Airway epithelial cell (primary cell): ENCODE measurements at places on chromosomes 6 and 20. TPM values are rescaled to one million over a fixed set of nuclear protein-coding genes. Genes with fewer than 3 reads are reported as not detected.

Gene XRN2
- 53.7 and 63.8 TPM in 2 replicates for total RNA-seq

Gene CYP21A2
- 0.28 TPM in 1 of 2 replicates, not detected in the other for total RNA-seq

Gene MCUR1
- 8.7 and 14.2 TPM in 2 replicates for total RNA-seq

Gene LY6G6C
- total RNA-seq = 1.5 and 3.7 TPM in 2 replicates

Gene TRIM31
- total RNA-seq = 0.05 TPM in 1 of 2 replicates, not detected in the other

Gene MTRF1L
- 7.6 and 8.7 TPM in 2 replicates for total RNA-seq

Gene SNX3
- 106 and 107 TPM in 2 replicates for total RNA-seq

Gene MOXD1
- total RNA-seq = 0.88 and 1.6 TPM in 2 replicates

Gene ZKSCAN3
- total RNA-seq = 2.2 and 3.7 TPM in 2 replicates

Gene GTF3C6
- total RNA-seq = 38.6 and 39.3 TPM in 2 replicates

Gene SLA2
- total RNA-seq = not detected in 2 replicates

Gene RGS19
- 21.4 and 22.6 TPM in 2 replicates for total RNA-seq

Gene ADTRP
- 1.3 and 1.8 TPM in 2 replicates for total RNA-seq

Gene RAB23
- total RNA-seq = 6.0 and 9.9 TPM in 2 replicates

Gene LHFPL5
- total RNA-seq = 0.21 TPM in 1 of 2 replicates, not detected in the other

Gene CCM2L
- not detected in 2 replicates for total RNA-seq

Gene TBC1D32
- total RNA-seq = 4.6 and 12.6 TPM in 2 replicates

Gene CNR1
- total RNA-seq = not detected in 2 replicates

Gene DAAM2
- total RNA-seq = under 0.01 and 1.9 TPM in 2 replicates

Gene RBPJL
- not detected in 2 replicates for total RNA-seq

Gene UBE2V1
- 61.0 and 96.8 TPM in 2 replicates for total RNA-seq

Gene TBXT
- not detected in 2 replicates for total RNA-seq

Gene CCND3
- 75.5 and 99.1 TPM in 2 replicates for total RNA-seq

Gene CLPSL2
- total RNA-seq = 5.1 TPM in 1 of 2 replicates, not detected in the other

Gene MDFI
- 270 and 324 TPM in 2 replicates for total RNA-seq

Gene BPIFB2
- total RNA-seq = not detected in 2 replicates

Gene PABPC1L
- total RNA-seq = 2.1 and 5.9 TPM in 2 replicates

Gene FAM50B
- 3.3 and 5.6 TPM in 2 replicates for total RNA-seq

Gene RAET1L
- total RNA-seq = 23.0 and 27.2 TPM in 2 replicates

Gene STX11
- 1.5 and 1.7 TPM in 2 replicates for total RNA-seq

Gene HLA-DMA
- total RNA-seq = 0.28 and 1.6 TPM in 2 replicates

Gene PRL
- total RNA-seq = not detected in 2 replicates

Gene FAM209B
- 0.49 TPM in 1 of 2 replicates, not detected in the other for total RNA-seq

Gene AGPAT1
- 45.0 and 51.9 TPM in 2 replicates for total RNA-seq

Gene RFX6
- total RNA-seq = not detected in 2 replicates

Gene CTSZ
- total RNA-seq = 57.8 and 68.0 TPM in 2 replicates

Gene MROH8
- total RNA-seq = 0.07 and 1.2 TPM in 2 replicates

Gene SAPCD1
- total RNA-seq = 0.63 and 2.0 TPM in 2 replicates

Gene PSMB8
- total RNA-seq = 18.8 and 20.0 TPM in 2 replicates

Gene MAP7
- 22.4 and 23.6 TPM in 2 replicates for total RNA-seq

Gene MEP1A
- total RNA-seq = 0.14 and 0.21 TPM in 2 replicates
